ENCODE measurements at places on chromosomes 3 and 15. TPM values are rescaled to one million over a fixed set of nuclear protein-coding genes. Genes with fewer than 3 reads are reported as not detected.

DNA sequence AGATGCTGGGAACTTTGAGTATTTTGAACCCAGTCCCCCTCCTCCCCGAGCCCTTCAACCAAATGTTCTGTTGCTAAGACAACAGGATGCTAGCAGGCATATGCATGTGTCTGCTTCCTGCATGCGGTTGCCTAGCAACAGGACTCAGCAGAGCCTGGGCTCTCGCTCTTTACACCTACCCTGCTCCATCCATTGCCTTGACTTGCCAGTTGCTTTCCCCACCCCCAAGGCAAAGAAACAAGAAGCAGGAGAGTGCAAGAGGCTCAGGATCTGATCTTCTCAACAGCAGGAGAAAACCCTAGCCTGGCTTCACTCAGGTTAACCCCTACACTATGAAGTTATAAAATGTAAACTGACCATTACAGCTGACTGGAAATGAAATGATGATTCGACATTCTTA is 393.0 kb downstream of the IGSF11 start:
- DNase-seq, result no peak

DNA sequence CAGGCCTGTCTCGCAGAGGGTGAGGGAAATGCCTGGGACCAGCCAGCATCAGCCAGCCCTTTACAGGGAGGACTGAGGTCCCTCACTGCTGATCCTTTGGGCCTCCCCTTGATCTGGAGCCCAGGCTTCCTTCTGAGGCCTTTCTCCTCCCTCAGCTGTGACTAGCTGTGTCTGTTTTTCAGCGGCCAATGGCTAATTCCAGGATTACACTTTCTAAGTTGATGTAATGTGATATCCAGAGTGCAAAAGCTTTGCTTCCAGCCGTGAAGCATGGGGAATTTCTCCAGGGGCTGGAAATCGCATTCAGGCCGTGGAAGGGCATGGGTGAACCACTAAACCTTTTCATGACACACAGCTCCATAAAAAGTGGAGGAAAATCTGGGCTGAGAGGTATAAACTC is 157.6 kb downstream of the SHQ1 start:
- no peak for DNase-seq

SLC30A4 gene
- total RNA-seq, result 8.7 TPM

CCR4 gene
- total RNA-seq, result not detected

GRCh38 chr3:194711913-194712312 is 26.2 kb downstream of the FAM43A start:
- DNase-seq, result peak; percentile 92

PLSCR5 gene
- total RNA-seq, result not detected

DNA sequence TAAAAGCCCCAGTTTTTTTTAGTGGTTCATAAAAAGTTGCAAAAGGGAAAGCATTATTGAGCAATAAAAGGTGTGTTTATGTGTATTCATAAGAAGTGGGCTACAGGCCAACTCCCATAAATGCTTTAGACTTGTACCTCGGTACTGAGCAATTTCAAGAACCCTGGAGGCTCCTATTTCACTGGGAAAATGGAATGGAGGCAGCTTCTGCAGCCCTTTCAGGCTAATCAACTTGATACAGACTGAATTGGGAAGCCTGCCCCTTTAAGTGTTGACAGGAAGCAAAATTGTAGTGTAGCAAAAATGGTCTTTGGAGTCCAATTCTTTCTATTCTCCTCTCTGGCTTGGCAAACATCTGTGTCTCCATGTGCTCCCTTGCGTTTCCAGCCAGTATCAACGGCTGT is 118.8 kb downstream of the ECT2 start:
- no peak for DNase-seq

GRCh38 chr3:21754839-21755238 is 3.8 kb upstream of the ZNF385D start:
- DNase-seq, result no peak

BCL2A1 gene
- total RNA-seq, result not detected

REC114 gene
- not detected for total RNA-seq

GRCh38 chr3:130992344-130992743 is 34.3 kb downstream of the ASTE1 start:
- no peak for DNase-seq

GRCh38 chr15:89002830-89003229 is 85.4 kb upstream of the ABHD2 start:
- DNase-seq, result no peak

RBP2 gene
- not detected for total RNA-seq

FAM219B gene
- total RNA-seq, result 57.8 TPM

CYP1A2 gene
- not detected for total RNA-seq

FBXW12 gene
- not detected for total RNA-seq

CCR8 gene
- not detected for total RNA-seq

- no peak for DNase-seq
These were observed 3.3 kb downstream of the RFX7 start for GRCh38 chr15:56240390-56240789.

DNA sequence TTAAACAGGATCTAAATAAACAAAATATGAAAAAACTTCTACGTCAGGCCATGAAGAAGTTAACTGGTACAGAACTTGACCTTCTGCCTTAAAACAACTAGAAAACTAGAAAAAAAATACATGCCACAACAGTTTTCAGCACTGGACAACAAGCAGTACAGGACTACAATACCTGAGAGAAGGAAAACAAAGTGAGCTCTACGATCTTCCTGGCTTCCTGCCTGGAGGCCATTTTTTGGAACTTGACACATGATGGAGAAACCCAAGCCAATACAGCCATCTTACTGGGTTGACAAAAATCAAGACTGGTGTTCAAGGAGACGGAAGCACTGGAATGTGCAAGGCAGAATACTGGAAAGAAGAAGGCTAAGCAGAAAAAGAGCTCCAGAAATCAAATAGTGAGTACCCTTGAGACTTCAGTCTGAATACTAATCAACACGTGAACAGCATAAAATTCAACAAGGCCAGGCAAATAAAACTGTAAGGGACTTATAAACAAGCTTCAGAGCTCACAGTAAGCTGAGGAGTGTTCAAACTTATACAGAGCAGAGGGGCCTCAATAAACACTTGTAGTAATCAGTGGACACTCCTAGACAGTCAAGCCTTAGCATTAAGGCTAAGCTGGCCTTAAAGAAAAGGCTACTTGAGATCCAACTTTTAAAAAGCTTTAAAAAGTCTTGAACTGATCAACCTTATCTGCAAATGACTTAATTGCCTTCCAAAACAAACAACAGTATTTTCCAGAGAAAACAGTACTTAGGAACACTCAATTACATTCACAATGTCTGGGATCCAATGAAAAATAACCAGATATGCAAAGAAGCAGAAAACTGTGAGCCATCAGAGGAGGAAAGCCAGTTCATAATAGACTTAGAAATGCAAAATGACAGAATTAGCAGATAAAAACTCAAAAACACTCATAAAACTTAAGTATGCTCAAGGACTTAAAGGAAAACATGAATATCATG is 63.2 kb downstream of the DLG1 start:
- no peak for DNase-seq

DNA sequence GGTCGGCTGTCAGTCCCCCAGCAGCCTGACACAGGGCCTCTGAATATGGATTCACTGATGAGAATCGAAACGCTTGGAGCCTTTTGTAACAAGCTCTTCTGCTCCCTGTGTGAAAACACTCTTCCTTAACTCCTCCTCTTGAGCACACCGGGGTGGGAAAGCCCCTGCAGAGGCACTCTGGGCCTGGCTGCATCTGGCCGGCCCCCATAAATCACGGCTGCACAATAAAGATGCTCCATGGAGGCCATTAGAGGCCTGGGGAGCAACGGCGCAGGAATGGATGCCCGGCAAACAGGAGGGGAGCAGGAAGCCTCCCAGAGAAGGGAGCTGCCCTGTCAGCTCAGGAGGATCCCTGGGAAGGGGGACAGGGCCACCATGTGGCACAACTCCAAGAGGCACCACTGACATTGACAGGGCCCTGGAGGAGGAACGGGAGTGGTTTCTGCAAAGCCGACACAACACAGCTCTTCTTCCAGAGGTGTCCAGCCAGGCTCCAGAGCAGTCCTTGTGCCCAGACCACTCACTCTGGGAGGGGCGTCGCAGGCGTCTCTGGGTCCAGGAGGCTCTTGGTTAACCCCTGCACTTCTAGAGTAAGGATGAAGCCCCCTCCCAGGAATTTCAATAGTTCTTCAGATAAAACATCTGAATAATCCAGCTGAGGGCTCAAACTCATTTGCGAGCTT is 509.3 kb upstream of the PPP2R3A start:
- DNase-seq, result no peak

GPR62 gene
- not detected for total RNA-seq

GRCh38 chr15:74291101-74292071 is 55.3 kb downstream of the CCDC33 start:
- peak; percentile 67 for DNase-seq

- peak; percentile 57 for DNase-seq
These were observed 28.3 kb downstream of the RSL24D1 start for GRCh38 chr15:55168350-55168974.

MAP1A gene
- 171 TPM for total RNA-seq

- DNase-seq, result no peak
These were observed 10.6 kb downstream of the THUMPD3 start for GRCh38 chr3:9373465-9373864.

DNA sequence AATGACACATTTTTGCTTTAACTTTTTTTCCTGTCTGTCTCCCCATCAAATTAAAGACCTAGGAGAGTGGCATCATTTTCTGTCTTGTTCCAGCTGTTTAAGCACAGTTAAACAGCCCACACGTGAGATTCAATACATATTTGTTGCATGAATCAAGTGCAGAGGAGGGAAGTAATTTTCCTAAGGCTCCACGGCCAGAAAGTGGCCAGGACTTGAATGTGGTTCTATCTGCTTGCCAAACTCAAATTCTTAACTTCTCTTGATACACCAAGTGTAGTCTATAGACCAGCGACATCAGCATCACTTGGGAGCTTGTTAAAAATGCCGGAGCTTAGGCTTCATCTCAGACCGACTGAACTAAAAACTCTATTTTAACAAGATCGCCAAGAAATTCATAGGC is 724.8 kb upstream of the CFAP20DC start:
- peak; percentile 68 for DNase-seq

CASR gene
- not detected for total RNA-seq

GRCh38 chr3:42503957-42504333 is 1.5 kb downstream of the VIPR1 start:
- no peak for DNase-seq

DNA sequence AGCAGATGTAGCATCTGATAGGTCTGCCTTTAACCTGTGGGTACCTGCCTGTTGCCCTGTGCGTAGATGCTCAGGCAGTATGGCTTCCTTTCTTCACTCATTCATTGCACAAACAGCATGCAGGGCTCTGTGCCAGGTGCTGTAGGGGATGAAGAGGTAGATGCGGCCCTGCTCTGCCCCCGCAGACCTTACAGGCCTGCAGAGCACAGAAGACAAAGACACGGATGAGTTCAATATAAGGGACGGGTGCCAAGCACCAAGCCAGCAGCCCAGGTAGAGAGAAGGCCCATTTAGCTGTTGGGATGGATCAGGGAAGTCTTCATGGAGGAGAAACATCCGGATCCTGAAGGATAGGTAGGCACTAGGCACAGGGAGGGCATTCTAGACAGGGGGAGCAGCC is 69.4 kb downstream of the AAGAB start:
- DNase-seq, result no peak

DNA sequence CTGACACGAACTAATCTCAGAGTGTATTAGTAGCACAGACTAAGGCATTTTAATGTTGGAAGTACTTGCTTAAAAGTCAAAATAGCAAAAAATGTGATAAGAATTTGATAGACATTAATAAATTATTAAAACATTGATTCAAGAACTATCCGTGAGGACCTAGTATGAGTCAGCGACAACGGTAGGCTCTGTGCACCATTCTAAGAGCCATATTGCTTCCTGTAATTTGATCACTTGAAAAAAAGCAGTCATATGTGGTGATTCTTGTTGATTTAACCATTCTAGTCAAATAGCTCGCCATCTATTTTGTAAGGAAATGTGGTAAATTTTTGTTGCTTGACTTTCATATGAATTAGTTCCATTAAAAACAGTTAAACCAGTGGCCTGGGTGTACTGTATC is 534.9 kb upstream of the ARRDC4 start:
- DNase-seq, result no peak

DNA sequence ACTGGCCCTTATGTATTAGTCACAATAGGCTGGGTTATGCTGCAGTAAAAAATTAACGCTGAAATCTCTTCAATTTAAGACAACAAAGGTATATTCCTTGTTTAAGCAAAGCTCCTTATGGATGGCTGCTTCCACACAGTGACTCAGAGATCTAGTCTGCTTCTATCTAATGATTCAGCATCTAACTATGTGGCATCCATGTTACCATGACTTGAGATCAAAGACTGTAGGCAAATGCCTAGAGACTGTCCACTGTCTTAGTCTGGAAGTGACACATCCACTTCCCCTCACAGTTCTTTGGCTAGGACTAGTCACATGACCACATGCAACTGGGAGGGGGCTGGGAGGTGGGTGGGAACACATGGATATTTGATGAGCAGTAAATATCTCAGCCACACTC is 61.3 kb upstream of the PSMD6 start:
- DNase-seq, result peak; percentile 96

DNA sequence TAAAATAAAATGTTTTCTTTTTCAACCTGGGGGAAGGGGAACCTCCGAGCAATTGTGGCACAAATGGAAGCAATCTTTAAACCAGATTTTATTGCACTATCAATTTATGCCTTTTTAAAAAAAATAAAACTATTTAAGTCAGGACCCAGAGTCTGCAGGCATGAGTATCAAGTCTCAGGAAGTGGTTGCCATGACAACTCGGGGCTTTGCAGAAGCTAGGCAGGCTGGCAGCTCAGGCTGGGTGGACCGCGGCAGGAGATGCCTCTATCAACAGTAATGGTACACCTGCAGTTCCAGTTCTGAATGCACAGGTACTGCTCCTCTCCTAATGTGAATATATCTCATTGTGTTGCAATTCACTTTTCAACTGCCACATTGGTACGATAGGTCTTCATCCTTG is 447.7 kb downstream of the GABRG3 start:
- no peak for DNase-seq

GRCh38 chr3:23895181-23895580 is 21.6 kb downstream of the NKIRAS1 start:
- DNase-seq, result no peak

GRCh38 chr15:20652914-20653313 is 111.3 kb upstream of the GOLGA6L6 start:
- no peak for DNase-seq

GRCh38 chr15:38577424-38577987 is 12.9 kb upstream of the RASGRP1 start:
- DNase-seq, result no peak

DNA sequence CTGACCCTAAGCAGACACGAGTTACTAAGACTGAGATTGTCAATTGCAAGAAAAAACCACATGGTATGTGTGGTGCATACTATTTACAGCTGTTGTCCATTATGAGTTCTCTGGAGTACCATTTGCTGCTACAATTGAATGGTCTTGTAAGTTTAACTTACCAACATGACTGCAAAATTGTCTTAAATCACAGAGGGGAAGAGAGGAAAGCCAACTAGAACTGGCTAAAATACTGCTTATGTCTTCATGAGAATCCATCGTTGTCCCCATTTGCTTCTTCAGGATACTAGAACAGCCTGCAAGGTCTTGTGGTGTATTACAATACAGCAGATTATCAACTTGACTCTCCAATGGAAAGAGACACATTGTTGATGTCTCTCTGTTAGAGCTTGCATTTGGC is 313.2 kb downstream of the AGBL1 start:
- DNase-seq, result no peak

FGD5 gene
- not detected for total RNA-seq

- no peak for DNase-seq
These were observed 31.6 kb downstream of the CBLB start for GRCh38 chr3:105837143-105837740.

GRCh38 chr15:53974813-53975212 is 3.4 kb upstream of the UNC13C start:
- no peak for DNase-seq

POPDC2 gene
- total RNA-seq, result not detected

PPM1M gene
- total RNA-seq, result 20.8 TPM
